Activated naive CD4-positive, alpha-beta T cell (primary cell): ENCODE measurements at places on chromosomes 7 and 10.

GRCh38 chr10:127303105-127303504 is 106.7 kb upstream of the INSYN2A start:
- DNase-seq, result no peak

DNA sequence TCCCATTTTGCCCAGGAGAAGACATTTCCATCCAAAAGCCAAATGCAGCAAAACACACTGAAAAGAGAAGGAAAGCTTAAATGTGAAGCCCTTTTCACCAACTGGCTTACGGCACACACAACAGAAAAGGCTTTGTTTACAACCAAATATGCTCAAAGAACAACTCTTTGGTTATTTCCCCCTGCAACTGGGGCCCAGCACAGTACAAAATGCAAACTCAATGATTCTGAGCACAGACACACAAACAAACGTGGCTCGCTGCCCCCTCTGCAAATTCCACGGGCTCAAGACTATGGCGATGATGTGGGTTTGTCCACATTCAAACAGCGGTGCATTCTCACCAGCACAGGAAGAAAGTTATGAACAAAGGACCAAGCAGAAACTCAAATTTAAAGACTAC is 5.3 kb downstream of the CPXM2 start:
- DNase-seq, result no peak

GRCh38 chr7:100890653-100891567 is 1.4 kb upstream of the UFSP1 start:
- no peak for DNase-seq

GRCh38 chr7:6438427-6438826 is 9.3 kb downstream of the DAGLB start:
- DNase-seq, result no peak
